ENCODE measurements at places on chromosomes 6 and 20. TPM values are rescaled to one million over a fixed set of nuclear protein-coding genes. Genes with fewer than 3 reads are reported as not detected.

The GTSF1L gene
- total RNA-seq = not detected

The ATAT1 gene
- total RNA-seq = 5.5 TPM

The MYB gene
- 1.2 TPM for total RNA-seq

The TRIM31 gene
- not detected for total RNA-seq

The FAM184A gene
- 3.6 TPM for total RNA-seq

The MTO1 gene
- total RNA-seq = 38.8 TPM

The ADGRB3 gene
- total RNA-seq = 9.6 TPM

The GUCA1A gene
- not detected for total RNA-seq

- H3K4me1 ChIP-seq = peaks cover 10% of the 10 kb centered on the region
- no peaks in the 10 kb centered on the region for H3K27me3 ChIP-seq
Observed at GRCh38 chr6:47792216-47792733, 10.4 kb downstream of the OPN5 start.

DNA sequence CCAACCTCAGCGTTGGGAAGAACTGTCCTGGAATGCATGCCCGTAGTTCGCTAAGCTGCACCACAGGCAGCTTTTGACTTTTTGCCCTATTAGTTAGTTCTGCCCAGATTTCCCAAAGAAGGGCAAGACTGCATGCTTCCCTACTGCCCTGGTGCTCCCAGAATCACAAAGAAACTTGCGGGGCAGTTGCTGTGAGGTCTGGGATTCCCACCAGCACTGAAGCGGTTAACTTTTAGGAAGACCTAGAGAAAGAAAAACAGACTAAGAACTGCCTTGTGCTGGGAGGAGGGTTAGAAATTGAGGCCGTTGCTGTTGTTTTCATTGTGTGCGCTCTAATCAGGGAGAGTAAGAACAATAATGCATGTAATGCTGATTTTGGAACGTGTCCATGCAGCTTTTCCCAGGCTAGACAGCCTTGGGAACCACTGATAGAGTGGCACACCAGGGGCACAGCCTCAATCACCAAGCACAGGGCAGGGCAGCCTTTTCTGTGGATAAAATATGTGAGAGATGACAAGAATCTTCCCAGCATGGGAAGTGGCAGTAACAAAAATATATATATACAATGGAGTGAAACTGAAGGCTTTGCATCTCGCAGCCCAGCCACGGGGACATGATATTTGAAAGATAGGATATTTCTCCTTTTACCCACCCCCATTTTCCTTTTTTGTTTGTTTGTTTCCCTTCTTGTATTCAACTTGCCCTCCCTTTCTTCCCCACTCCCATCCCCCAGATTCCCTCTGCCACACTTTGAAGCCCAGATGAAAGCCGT is 137.7 kb upstream of the HEY2 start:
- no peaks in the 10 kb centered on the region for H3K36me3 ChIP-seq
- peak overlapping the region; percentile 8 for H3K4me3 ChIP-seq
- H3K27ac ChIP-seq = peak overlapping the region; percentile 13
- no peaks in the 10 kb centered on the region for H3K27me3 ChIP-seq
- DNase-seq = no peak
- no peaks in the 10 kb centered on the region for H3K4me1 ChIP-seq

GRCh38 chr6:41182069-41183034 is 18.6 kb downstream of the TREML2 start:
- peak overlapping the region; percentile 20 for H3K27ac ChIP-seq
- H3K4me3 ChIP-seq = no peak overlapping the region
- no peak for DNase-seq
- H3K36me3 ChIP-seq = no peaks in the 10 kb centered on the region

- no peak overlapping the region for H3K4me3 ChIP-seq
- no peaks in the 10 kb centered on the region for H3K4me1 ChIP-seq
- H3K27me3 ChIP-seq = peaks cover under 1% of the 10 kb centered on the region
- peak; percentile 38 for DNase-seq
Observed at GRCh38 chr20:60055740-60056139, 97.5 kb downstream of the CDH26 start.

DNA sequence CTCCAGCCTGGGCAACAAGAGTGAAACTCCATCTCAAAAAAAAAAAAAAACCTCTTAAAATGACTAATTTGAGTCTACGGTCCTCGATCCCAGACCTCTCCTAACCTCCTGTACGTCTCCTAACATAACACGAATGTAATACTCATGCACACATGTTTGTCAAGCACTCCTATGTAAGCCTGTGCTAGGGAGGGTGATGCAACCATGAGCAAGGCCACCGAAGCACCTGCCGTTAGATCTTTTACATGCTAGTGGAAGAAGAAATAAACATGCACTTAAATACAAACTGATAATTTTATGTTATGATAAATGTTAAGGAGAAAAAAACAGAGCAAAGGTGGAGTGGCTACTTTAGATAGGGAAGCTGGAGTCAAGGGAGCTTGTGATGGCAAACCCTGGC is 72.3 kb upstream of the BEND3 start:
- no peak overlapping the region for H3K27ac ChIP-seq
- DNase-seq = no peak
- H3K36me3 ChIP-seq = no peaks in the 10 kb centered on the region
- H3K27me3 ChIP-seq = no peaks in the 10 kb centered on the region

- H3K4me1 ChIP-seq = no peaks in the 10 kb centered on the region
- no peak overlapping the region for H3K27ac ChIP-seq
- H3K36me3 ChIP-seq = no peaks in the 10 kb centered on the region
- no peaks in the 10 kb centered on the region for H3K27me3 ChIP-seq
- H3K4me3 ChIP-seq = no peak overlapping the region
- DNase-seq = no peak
Observed at GRCh38 chr6:156852147-156852857, 75.1 kb downstream of the ARID1B start.

DNA sequence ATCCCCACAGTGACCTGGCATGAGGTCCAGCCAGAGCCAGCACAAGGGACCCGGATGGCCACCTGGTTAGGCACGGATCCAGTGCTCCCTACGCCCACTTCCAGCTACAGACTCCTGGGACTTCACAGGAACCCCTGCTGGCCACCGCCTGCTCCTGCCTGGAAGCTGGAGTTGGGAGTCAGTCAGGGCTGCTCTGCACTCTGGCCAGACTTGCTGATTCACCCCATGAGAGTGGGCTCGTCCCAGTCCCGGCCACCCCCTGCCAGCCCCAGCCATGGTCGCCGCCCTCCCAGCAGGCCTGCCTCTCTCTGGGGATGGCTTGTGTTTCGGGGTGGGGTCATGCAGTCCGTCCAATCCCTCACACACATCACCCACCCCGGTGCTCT is 125.8 kb downstream of the DLL1 start:
- no peak for DNase-seq
- no peaks in the 10 kb centered on the region for H3K4me1 ChIP-seq
- no peaks in the 10 kb centered on the region for H3K27me3 ChIP-seq
- no peak overlapping the region for H3K4me3 ChIP-seq

- H3K27ac ChIP-seq = peak overlapping the region; percentile 92
- no peaks in the 10 kb centered on the region for H3K27me3 ChIP-seq
- H3K4me1 ChIP-seq = peaks cover 9% of the 10 kb centered on the region
- no peak for DNase-seq
- H3K4me3 ChIP-seq = peak overlapping the region; percentile 39
Observed at GRCh38 chr20:53829724-53830521, 236.3 kb upstream of the ZNF217 start.

GRCh38 chr20:36569847-36570429 is 3.5 kb upstream of the TGIF2 start:
- no peak overlapping the region for H3K4me3 ChIP-seq
- no peaks in the 10 kb centered on the region for H3K27me3 ChIP-seq
- no peak overlapping the region for H3K27ac ChIP-seq
- no peaks in the 10 kb centered on the region for H3K36me3 ChIP-seq

GRCh38 chr20:24657196-24657595 is 187.8 kb downstream of the SYNDIG1 start:
- no peaks in the 10 kb centered on the region for H3K4me1 ChIP-seq
- H3K27me3 ChIP-seq = no peaks in the 10 kb centered on the region
- H3K27ac ChIP-seq = no peak overlapping the region
- H3K4me3 ChIP-seq = no peak overlapping the region
- no peak for DNase-seq

GRCh38 chr20:60446267-60447111 is 488.3 kb downstream of the CDH26 start:
- H3K4me3 ChIP-seq = no peak overlapping the region
- H3K4me1 ChIP-seq = no peaks in the 10 kb centered on the region
- no peaks in the 10 kb centered on the region for H3K36me3 ChIP-seq
- no peaks in the 10 kb centered on the region for H3K27me3 ChIP-seq
- no peak for DNase-seq

GRCh38 chr6:2993755-2994317 is 5.9 kb upstream of the NQO2 start:
- no peak overlapping the region for H3K4me3 ChIP-seq
- H3K27me3 ChIP-seq = no peaks in the 10 kb centered on the region
- no peak for DNase-seq
- H3K4me1 ChIP-seq = peaks cover 12% of the 10 kb centered on the region
- no peak overlapping the region for H3K27ac ChIP-seq
- no peaks in the 10 kb centered on the region for H3K36me3 ChIP-seq

DNA sequence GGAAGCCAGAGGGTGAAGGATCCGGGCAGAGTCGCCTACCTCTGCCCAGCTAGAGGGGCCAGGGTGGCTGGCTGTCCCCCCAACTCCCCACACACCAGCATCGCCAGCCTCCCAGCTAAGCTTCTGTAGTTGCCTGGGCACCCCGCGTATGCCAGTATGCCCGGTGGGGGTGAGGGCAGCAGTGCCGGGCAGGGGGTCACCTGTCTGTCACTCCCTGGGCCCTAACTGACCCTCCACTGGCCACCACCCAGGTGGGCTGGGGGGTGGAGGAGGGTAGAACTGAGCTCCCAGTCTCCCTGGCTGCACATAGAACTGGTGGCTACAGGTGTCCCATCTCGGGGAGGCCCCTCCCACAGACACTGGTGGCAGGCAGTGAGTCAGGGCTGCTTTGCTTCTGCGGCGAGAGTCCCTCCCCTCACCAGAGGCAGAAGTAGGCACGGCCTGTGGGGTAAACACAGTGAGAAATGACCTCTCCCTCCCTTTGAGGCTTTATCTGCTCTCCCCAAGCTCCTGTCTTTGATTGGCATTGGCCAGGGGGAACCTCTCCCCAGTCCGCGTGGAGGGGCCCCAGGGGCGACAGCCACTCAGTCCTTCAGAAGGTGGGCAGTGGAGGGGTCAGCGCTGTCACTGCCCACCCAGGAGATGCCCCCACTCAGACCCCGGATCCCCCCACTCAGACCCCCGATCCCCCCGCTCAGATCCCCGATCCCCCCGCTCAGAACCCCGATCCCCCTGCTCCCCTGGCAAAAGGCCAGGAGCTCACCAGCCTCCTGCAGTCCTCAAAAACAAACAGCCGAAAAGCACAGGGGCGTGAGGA is 2.5 kb downstream of the NTSR1 start:
- H3K27ac ChIP-seq = no peak overlapping the region
- no peak for DNase-seq
- no peak overlapping the region for H3K4me3 ChIP-seq
- no peaks in the 10 kb centered on the region for H3K27me3 ChIP-seq
- no peaks in the 10 kb centered on the region for H3K4me1 ChIP-seq

- H3K27me3 ChIP-seq = no peaks in the 10 kb centered on the region
- H3K4me1 ChIP-seq = peaks cover 11% of the 10 kb centered on the region
- no peak overlapping the region for H3K4me3 ChIP-seq
Observed at GRCh38 chr6:53808302-53808881, 13.6 kb downstream of the LRRC1 start.

DNA sequence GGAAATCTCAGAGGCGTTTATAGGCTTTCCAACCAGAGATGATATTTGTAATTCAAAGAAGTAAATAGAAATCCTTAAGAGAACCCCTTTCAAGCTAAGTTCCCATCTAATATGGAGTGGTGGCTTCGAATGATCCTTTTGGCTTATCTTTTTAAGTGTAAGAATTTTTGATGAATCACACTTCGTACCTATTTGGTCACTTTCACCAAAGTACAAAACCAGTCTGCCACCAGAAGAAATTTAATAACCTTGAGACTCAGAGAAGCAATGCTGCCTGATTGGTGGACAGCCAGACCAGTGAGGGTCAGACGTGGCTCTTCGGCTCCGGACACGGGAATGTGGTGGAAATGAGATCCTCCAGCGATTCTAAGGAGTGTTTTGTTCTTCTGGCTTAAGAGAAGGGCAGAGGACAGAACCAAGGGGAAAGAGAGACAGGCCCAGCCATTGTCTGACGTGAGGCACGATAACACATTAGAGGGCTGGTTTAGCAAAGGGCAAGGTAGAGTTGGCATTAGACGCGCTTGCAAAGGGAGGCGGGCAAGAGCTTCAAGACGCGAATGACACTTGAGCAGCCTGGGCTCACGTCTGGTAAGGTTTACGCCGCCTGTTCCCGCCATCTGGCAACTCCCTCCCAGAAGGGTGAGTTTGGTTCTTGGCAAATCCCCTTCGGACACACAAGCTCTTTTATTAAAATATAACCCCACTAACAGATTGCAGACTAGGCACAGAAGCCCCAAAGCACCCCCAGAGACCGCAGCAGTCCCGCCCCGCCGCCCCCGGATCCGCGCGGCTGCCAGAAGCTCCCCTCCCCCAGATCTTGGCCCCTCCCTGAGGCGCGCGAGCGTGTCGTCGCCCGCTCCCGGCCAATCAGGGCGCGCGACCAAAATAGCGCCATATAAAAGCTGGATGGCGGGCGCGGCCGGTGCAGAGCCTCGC is 50.0 kb upstream of the EZR start:
- H3K4me1 ChIP-seq = peaks cover 16% of the 10 kb centered on the region
- H3K36me3 ChIP-seq = no peaks in the 10 kb centered on the region
- H3K27ac ChIP-seq = peak overlapping the region; percentile 92
- peak overlapping the region; percentile 34 for H3K4me3 ChIP-seq
- DNase-seq = peak; percentile 69
- no peaks in the 10 kb centered on the region for H3K27me3 ChIP-seq

GRCh38 chr6:84449220-84449619 is 221.8 kb upstream of the CEP162 start:
- H3K36me3 ChIP-seq = no peaks in the 10 kb centered on the region
- no peak overlapping the region for H3K27ac ChIP-seq
- H3K27me3 ChIP-seq = no peaks in the 10 kb centered on the region
- H3K4me1 ChIP-seq = no peaks in the 10 kb centered on the region

- H3K36me3 ChIP-seq = no peaks in the 10 kb centered on the region
- peaks cover 39% of the 10 kb centered on the region for H3K4me1 ChIP-seq
- H3K27ac ChIP-seq = peak overlapping the region; percentile 90
Observed at GRCh38 chr20:4150070-4150441, 134.7 kb upstream of the RNF24 start.

GRCh38 chr6:32983493-32983848 is 15.1 kb downstream of the BRD2 start:
- peaks cover 5% of the 10 kb centered on the region for H3K36me3 ChIP-seq
- H3K27me3 ChIP-seq = no peaks in the 10 kb centered on the region
- no peak for DNase-seq
- H3K4me3 ChIP-seq = no peak overlapping the region
- H3K27ac ChIP-seq = no peak overlapping the region
- H3K4me1 ChIP-seq = no peaks in the 10 kb centered on the region
